Stimulated activated CD4-positive, alpha-beta T cell treated with anti-CD3 and anti-CD28 coated beads, TNF-alpha, amount 100 ng/mL, for 24 hours (primary cell): ENCODE measurements at places on chromosomes 2 and 18.

DNA sequence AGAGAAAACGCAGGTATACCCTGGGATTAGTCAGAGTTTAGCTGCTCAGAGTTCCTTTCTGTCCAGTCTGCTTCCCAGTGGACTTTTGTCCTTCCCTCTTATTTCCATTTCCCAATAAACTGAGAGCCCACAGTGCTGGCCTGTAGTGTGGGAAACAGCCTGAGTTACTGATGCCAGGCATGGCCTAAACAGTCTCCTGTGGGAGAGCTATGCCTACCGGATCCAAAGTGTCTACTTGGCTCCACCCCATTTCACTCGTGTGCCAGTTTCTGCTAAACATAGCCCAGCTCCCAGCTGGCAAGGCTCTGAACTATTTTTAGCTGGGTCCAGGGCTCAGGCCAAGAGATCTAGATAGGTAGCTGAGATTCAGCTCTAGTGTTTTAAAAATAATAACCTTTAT, 15.6 kb upstream of the PPP1CB start:
- no peak for DNase-seq

DNA sequence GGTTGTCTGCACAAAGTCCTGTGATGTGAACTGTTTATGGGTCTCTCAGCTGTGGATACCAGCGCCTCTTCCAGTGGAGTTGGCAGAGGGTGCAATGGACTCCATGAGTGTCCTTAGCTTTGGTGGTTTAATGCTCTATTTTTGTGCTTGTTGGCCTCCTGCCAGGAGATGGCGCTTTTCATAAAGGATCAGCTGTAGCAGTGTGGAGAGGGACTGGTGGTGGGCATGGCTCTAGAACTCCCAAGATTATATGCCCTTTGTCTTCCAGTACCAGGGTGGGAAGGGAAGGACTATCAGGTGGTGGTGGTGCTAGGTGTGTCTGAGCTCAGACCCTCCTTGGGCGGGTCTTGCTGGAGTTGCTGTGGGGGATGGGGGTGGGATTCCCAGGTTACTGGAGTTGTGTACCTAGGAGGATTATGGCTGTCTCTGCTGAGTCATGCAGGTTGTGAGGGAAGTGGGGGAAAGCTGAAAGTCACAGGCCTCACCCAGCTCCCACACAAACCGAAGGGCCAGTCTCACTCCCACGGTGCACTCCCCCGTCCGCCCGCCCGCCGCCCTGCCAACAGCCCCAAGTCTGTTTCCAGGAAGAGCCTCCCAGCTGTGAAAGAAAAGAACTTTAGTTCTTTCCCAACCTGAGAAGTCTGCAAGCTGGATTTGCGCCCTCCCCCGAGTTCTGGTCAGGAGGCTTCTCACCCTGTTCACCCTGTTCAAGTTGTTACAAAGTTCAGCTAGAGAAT, 108.1 kb downstream of the MARCO start:
- no peak for DNase-seq

- DNase-seq: no peak
Observed at GRCh38 chr2:10486601-10487079, 38.5 kb upstream of the ODC1 start.

GRCh38 chr2:45401431-45401922, 209.6 kb downstream of the SRBD1 start:
- no peak for DNase-seq

- no peak for DNase-seq
Observed at GRCh38 chr2:96345438-96345837, 9.9 kb downstream of the NCAPH start.

DNA sequence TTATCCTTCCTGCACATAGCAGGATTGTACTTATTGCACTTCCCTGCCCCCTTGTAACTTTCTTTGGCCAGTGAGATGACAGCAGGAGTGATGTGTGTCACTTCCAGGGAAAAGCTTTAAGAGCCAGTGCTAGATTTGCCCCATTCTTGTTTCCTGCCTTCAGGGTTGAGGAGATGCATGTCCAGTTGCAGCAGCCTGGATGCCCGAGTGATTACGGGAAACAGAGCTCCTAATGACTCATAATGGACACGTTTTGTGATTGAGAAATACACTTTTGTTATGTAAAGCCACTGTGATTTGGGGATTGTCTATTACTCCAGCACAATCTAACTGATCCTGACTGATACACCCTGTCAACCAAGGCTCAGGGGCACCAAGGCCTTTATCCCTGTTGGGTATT, 5.0 kb upstream of the TET3 start:
- DNase-seq: no peak

GRCh38 chr18:59672235-59672711, 24.9 kb downstream of the CCBE1 start:
- no peak for DNase-seq

- DNase-seq: no peak
Observed at GRCh38 chr2:22485486-22485885, 899.5 kb upstream of the KLHL29 start.

DNA sequence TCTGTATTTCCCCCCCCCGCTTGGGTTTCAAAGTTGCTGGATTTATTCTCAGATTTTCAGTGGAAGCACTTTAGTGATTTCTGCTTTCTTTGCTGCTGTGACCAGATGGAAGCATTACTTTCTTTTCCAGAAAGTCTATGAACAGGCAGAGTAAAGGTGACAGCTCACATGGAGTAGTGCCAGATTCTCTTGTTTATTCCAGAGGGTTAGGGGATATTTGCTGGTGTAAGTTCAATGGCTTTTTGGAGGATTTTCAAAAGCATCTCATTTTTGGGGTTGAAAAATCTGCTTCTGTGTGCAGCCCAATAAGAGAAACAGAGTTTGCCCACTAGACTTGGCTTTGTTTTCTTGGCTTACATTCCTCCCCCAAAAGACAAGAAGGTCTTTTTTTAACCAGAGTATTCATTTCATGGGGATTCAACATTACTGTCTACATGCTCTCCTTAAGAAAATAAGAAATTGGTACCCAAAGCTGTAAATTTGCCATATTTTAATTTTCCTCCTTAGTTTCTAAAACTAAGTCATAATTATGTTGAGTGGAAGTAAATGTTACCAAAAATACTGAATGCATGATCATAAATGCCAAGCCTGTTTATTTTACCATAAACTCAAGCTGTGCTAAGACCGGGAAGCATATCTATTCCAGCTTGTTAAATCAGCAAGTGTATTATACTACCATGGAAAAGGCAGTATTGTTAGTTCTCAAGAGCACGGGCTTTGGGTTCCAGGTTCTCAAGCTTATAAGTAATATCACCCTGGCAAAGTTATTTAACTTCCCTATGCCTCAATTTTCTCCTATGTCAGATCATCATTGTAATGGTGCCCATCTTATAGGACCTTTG, 557.2 kb downstream of the CPS1 start:
- no peak for DNase-seq

- DNase-seq: no peak
Observed at GRCh38 chr2:62408241-62408677, 97.7 kb downstream of the TMEM17 start.

DNA sequence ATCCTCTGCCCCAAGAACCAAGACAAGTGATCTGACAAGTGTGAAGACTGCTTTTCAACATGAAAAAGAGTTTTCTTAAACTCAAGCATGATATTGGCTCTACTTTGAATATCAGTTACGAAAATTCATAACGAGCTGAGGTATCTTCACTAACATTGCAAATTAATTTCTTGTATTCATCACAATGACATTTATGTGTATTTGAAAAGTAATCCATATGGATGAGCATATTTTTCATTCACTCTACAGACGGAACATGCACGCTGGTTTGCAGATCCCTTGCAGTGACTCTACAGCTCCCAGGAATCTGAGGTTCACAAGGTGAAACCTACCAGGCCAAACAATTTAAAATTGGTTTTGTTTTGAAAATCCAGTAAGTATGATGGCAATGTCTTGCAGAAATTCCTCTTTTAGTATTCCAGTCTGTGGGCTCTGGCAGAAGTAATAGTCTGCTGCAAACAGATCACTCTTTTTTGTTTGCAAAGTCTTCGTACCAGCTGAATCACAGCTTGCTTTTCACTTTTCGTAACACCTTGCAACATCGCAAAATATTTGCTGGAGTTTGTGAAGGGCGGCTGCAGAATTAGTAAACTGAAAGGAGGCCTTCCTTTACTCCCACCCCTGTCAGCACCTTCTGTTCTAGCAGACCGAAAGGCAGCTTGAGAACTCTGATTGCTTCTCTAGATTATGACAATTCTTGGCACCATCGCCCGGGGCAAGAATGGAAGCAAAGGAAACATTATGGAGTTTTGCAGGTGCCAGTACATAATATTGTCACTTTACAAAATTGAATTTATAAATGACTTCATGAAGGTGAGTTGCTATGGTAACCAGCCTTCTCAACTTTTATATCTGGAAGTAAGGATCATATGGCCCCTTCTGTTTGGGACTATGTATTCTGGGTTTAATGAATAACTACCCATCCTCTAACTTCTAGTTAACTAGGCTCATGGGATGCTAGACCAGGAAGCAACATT, 168.7 kb downstream of the TMEM247 start:
- DNase-seq: no peak

DNA sequence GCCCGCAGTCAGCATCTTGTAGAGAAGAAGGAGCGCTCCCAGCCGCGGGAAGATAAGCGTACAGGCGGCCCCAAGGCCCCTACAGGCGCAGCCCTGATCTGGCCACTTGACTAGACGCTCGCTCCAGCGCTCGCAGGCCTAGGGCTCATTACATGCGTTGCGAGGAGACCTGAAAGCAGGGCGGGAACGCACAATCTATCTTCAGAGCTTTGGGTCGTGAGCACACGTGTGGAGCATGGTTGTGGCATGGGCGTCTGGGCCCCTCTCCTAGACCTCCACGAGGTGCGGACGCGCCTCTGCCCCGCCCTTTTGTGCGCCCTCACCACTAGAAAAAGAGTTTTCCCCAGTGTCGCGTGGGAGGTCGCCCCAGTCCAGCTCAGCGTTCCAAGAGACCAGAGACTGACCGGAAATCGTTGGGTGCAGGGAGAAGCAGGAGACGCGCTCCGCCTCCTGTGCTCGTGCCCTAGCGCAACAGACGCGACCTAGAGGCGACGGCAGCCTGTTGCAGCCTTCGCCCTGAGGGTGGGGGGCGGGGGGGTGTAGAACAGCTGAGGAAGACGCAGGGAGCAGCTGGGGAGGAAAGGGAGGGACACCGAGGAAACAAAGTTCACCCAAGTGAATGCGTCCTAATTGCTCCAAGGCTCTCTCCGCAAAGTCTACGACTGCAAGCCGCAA, 12.6 kb downstream of the NR4A2 start:
- no peak for DNase-seq

DNA sequence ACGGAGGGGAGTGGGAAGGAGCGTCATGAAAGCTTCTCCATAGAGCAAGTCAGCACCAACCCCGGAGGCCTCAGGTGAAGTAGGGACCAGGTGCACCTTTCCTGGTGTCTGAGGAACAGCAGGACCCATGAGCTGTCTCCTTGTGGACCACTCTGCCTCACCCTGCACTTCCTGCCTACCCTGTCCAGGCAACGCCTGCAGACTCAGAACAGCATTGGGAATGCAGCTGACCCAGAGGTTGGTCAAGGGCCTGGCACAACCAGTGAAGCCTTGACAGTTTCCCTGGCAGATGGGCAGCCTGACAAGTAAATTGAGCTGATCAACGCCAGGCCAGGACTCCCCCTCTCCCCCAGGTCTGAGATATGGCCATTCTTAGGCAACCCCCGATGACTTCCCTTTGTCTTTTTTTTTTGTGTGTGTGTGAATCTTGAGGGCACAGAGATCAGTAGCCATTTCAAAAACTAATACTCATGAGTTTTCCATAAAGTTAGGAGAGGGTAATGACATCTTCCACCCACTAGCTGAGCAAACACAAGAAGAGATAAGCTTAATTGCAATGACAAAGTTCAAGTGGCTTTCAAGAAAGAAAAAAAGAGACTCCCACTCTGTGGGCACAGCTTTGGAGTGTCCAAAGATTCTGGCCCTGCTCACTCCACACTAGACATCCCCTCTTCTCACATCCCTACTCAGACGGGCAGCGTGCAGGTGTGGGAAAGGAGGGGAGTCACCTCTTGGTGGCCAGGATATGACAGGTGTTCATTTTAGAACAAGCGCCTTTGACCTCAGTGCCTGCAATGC, 3.5 kb upstream of the FABP1 start:
- DNase-seq: no peak

DNA sequence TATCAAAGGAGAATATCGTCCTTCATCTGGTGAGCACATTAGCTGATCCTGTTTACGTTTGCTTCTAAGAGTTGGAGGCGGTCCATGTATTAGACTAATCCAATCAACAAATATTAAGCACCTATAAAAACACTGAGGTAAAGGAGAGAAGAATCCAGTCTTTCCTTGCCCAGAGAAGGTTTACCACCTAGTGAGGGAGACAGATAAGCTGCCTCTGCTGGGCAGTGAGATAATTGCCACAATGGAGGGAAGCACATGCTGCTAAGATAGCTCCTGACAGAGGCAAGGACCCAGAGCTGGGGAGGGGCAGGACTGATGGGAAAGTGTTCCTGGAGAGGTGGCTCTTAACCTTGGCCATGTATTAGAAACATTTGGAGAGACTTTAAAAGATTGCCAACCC, 36.7 kb upstream of the ST8SIA5 start:
- no peak for DNase-seq

DNA sequence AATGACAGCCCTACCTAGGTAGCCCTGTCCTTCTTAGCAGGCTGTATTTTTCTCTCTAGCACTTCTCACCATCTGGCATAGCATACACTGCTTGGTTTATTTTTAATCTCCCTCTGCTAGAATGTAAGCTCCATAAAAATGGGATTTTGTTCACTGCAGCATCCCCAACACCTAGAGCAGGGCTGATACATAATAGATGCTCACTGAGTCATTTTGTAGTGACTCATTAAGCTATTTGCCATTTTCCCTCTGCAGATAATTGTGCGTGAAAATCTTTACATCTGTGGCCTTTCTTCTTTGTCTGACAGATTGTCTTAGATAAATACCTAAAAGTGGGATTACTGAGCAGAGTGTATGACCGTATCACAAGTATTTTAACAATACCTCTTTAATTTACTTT, 82.5 kb downstream of the CERS6 start:
- DNase-seq: no peak

GRCh38 chr2:70094978-70095719, 7.9 kb downstream of the PCBP1 start:
- DNase-seq: no peak

DNA sequence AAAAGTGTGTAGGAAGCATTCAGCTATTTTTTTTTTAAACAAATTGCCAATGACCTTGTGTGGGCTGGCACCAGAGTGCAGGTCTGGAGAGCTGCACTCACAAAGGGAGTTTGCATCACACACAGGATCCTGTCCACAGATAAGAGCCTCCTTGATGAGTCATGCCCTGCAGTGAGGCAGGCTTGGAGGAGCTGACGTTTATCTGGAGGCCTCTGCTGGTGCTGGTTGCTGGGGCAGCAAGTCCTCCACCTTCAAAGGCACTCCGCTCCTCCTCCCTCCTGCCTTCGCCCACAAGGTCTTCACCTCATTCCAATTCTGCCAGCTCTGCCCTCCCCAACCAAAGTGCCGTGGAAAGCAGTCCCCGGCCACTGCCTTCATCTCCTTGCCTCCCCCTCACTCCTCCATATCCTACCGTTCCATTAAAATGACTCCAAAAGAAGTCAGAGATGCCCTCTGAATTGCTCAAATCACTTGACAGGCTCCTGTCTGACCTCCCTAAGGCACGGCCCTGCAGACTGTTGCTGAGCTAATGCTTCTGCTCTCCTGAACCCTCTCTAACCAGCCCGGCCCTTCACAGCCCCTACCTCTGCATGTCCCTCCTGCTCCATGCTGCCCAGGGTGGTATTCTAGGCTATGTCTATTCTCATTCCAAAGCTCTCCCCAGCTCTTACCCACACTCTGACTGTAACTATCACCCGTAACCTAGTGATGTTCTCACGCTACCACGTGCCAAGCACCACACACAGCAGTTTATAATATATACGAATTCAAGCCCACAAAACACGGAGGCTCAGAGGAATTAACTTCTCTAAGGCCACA, 30.9 kb downstream of the LONRF2 start:
- peak; percentile 20 for DNase-seq
